ENCODE measurements at places on chromosomes 3 and 15.

GRCh38 chr15:85324202-85324601, 56.2 kb upstream of the AKAP13 start:
- no peak for DNase-seq

GRCh38 chr3:161946443-161946960, 449.9 kb downstream of the OTOL1 start:
- DNase-seq = no peak

- no peak for DNase-seq
These were observed 1.2 kb downstream of the NT5DC2 start for GRCh38 chr3:52532517-52532837.

DNA sequence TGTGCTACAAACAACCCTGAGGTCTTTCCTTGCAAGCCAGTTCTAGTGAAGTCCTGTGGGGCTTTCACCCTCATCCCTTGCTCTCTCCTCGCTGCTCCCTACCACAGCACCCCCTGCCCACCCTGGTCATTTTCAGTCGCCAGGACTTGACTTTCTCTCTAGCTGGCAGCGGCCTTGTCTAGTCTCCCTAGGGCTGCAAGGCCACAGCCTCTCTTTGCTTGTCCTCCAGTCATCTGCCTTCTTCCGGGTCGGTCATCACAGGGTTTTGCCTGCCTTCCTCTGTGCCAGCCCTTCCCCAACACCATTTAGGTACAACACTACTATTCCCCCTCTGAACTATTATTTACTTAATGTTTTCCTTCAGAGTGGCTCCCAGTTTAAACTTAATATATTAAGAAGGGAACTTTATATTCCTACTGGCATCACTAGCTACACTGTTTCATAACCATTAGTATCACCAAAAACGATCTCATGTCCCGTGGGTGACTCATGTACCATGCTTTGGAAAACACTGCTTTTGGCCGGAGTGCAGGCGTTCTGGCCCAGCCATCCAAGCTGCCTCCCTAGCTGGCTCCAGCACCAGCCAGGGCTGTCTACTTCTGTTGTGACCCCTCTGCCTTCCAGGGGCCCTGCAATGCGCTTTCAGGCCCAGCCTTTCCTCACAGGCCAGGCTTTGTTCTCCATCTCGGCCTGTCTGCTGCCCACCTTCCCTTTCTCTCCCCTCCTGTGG, 21.4 kb downstream of the FAH start:
- no peak for DNase-seq

DNA sequence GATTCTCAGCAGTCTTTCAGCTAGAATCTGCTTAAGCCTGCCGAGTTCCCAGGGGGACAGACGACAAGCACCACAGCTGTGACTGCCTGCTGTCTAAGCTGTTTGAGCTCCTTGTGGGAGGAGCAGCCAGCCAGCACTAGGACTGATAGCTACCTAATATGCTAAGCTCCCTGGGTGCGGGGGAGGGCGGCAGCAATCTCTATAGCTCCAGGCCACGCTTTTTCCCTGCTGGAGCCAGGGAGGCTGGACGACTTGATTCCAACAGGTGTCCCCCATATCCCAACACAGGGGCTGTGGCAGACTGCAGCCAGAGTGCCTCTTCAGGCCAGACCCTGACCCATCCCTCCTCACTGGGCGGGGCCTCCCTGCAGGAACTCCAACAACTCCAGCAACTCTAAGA, 134.1 kb upstream of the ARPP21 start:
- DNase-seq = peak; percentile 73

DNA sequence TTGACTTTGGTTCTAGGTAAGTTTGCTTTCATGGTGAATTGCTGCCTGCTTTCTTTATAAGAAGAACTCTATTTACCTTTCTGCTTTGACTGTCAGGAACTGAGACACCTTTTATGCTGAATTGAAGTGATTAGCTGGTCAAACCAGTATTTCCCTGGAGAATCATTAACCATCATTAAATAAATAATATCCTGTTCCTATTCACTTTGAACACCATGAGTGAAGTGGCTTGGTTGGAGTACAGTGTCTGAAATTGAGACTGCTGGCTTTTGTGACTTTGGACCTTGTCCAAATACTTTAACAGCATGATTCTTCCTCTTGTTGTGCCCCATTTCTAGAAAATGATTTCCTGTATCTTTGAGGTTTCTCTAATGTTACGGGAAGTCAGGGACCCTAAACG, 5.6 kb upstream of the TMEM62 start:
- DNase-seq = peak; percentile 40
